Left kidney (tissue), 8 donors: ENCODE measurements at places on chromosomes 11 and 22. TPM values are rescaled to one million over a fixed set of nuclear protein-coding genes. Genes with fewer than 3 reads are reported as not detected.

RBMXL2 gene
- 0.07 TPM for polyA plus RNA-seq

FGF19 gene
- 0.67 TPM for polyA plus RNA-seq

SLN gene
- 0.27 TPM for polyA plus RNA-seq

APOL5 gene
- not detected for polyA plus RNA-seq

SCO2 gene
- polyA plus RNA-seq: 1.5 TPM

EMID1 gene
- 67.6 TPM for polyA plus RNA-seq

MISFA gene
- polyA plus RNA-seq: 18.2 TPM

DNA sequence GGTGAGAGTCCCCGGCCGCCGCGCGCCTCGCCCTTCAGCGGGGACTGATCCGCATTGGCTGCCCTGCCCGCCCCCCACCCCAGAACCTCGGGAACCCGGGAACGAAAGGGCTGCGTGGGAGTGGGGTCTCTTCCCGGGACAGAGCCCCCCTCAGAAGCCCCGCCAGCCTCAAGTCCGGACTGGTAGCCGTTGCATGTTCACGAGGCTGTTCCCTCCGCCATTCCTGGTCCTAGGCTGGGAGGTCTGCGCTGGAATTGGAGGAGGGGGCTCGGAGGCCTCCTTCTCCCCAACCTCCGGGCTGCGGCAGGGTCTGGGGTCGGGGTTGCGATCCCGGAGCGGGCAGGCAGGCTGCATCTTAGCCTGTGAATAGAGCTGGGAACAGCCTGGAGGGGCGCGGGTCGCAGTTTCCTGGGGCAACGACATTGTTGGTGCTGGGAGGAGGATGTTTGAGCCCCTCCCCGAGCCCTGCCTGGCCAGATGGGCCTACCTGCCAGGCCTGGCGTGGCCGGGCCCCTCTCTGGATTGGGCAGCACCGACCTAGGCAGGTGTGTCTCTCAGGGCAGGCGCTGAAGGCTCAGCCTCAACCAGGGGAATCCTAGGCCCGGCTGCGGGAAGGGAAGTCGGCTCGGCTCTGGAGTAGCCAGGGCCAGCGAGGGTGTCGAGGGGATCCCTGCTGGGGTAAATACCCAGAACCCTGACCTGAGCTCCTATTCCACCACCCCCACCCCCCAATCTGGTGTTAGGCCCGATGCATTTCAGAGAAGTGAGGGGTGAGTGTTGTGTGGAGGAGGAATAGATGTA lies 670 bp downstream of the MAPK8IP1 start:
- DNase-seq: no peak

DNA sequence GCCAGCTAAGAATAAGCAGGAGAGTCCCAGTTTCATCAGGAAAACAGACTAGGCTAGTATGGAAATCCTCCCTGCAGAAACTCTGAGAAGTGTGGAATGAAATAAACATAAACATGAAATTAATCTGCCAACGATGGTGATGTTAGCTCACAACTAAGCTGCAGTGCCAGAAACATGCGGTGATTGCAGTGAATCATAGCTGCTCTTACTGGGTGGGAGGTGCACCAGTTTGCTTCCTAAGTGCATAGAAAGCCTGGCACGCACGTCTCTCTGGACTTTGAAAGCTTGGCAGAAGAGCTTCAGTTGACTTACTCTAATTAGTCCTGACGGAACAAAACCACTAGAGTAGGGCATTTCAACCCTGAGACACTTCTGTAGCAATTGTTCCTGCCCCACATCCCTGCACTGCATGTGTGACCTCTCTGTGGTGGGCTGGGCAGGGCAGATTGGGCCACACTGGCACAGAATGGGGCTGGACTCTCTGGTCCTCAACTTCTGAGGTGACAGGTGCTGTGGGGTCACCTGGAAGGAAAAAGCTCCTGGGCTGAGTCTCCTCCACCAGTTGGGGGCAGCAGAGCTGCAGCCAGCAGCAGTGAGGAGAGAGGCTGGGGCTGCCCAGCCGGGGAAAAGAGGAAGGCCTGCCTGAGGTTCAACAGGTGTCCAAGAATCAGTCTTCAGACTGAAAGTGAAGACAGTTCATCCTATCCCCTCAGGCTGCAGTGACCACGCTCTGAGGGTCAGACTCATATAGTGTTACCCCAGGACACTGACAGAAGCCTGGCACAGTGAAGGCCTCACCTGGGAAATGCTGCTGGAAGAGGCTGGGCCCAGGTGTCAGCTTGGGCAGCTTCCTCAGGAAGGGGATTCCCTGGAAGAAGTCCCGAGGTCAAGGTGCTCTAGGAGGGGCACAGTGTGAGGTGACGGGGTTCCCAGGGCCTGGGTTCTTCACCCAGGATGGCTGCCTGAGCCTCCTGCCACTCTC lies 40.5 kb downstream of the GGTLC2 start:
- no peak for DNase-seq

DNA sequence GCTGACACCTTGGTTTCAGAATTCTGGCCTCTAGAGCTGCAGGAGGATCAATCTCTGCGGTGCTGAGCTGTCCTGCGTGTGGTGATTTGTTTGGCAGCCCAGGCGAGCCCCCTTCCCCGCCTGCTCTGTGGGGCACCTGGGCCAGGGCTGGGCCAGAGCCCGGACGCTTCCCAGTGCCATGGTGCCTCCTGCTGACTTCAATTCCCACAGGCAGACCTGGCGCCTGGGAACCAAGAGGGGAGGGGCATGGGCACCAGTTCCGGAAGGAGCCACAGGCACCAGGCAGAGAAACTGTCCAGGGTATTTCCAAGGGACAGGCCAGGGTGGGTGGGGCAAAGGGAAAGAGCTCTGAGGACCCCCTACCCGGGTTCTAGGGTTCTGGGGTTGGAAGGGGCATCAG lies 197.8 kb downstream of the CTTN start:
- DNase-seq: no peak

DNA sequence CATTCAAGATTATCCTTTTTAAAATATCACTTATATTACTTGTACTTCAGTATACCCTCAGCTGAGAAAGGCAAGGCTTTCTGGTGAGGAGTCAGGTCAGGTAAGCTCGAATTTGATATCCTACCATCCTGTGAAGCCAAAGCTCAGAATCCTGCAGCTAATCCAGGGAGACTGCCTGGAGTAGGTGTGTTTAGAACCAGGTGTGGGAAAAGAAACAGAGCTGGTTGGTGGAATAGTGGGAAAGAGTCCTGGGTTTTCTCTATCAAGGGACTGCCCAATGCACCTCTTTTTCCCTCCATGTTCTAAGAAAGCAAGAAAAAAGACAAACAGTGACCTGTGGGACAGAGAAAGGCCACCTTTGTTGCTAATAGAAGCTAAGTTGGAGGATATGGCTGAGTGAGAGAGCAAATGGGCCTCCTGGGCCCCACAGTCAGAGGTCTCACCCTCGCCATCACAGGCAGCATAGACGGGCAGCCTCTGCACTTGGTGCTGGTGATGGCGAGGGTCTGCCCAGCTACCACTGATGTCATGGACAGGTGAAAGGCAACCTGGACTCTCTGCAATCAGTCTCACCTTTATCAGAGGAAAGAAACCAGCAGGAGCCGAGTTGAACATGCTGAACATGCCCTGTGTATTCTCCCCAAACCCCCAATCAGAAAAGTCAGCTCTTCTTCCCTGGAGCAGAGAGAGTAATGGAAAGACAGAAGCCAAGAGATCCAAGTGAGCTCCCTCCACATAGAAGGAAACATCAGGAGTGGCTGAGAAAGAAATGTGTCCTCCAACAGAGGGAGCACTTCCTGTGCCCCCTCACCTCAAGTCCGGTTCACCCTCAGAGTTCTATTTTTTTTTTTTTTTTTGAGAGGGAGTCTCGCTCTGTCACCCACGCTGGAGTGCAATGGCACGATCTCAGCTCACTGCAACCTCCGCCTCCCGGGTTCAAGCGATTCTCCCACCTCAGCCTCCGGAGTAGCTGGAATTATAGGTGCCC lies 491.3 kb downstream of the BUD13 start:
- no peak for DNase-seq

DNA sequence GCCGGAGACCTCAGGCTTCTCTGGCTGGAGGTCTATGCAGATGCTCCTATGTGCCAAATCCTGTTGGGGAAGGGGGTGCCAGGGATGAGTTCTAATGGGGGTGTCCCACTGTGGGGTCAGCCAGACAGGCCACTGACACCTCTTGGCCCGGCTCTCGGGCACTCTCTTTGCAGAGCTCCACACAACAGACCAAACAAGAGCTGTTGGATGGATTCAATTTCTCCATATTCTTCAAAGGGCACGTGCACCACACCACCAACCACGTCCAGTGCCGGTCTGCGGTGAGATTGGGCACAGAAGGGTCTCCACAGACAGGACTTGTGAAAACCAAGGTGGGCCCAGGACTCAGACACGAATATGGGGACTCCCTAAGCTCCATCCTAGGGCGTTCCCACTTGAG lies 2.2 kb upstream of the RGL4 start:
- no peak for DNase-seq

DNA sequence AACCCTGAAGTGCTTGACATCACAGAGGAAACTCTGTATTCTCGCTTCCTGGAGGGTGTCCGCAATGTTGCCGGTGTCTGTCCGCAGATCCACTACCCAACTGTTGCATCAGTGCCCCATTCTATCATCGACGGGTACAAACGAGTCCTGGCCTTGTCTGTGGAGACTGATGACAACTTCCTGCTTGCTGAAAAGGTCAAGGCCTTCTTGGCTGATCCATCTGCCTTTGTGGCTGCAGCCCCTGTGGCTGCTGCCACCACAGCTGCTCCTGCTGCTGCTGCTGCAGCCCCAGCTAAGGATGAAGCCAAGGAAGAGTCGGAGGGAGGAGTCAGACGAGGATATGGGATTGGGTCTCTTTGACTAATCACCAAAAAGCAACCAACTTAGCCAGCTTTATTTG lies 42.9 kb upstream of the DAGLA start:
- DNase-seq: no peak

- DNase-seq: no peak
Observed at GRCh38 chr11:57476047-57476756, 15.9 kb downstream of the RTN4RL2 start.

- DNase-seq: no peak
Observed at GRCh38 chr11:114085965-114086793, 26.7 kb downstream of the ZBTB16 start.

DNA sequence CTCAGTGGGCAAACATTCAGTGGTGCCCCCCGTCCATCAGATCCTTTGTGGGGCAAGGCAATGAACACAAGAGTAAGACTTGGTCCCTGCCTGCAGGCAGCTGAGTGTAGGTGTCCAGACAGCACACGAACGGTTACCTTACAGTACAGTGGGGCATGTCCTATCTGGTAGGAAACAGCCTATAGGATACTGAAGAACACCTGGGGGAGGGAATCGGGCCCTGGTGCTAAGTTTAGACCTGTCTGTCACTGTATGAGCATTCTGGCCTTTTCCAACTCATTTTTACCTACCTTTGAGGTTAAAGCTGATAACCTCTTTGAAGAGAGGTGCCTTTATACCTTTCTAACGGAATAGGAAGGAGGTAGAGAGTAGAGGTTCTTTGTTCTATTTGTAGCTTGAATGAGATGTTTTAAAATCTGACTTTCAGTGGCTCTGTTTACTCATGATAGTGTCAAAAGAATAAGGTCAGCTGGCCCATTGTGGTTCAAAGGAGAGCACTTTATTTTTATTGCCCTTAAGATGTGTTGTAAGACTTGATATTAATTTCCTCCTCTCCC lies 8.9 kb downstream of the ZNRF3 start:
- DNase-seq: no peak

GRCh38 chr11:126318574-126319373 lies 14.9 kb downstream of the DCPS start:
- no peak for DNase-seq

DNA sequence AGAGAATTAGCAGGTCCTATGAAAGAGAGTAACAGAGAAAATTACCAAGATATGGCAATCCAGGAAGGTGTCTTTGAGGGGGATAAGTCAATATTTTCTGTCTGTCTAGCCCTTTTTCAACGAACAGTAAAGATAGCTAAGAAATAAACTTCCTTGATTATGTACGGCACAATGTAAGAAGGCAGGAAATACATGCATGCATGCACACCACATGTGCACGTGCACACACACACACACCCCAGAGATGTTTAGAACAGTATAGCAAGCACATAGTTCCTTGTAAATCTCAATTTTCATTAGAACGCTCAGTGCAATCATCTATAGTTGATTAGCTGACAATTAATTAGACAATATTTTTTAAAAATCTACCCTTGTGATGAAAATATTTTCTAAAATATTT lies 74.7 kb downstream of the MPPED2 start:
- DNase-seq: no peak

- DNase-seq: peak; percentile 42
Observed at GRCh38 chr11:45543808-45544422, 121.5 kb downstream of the CHST1 start.

GRCh38 chr11:86775361-86775760 lies 25.0 kb upstream of the PRSS23 start:
- DNase-seq: no peak

- no peak for DNase-seq
Observed at GRCh38 chr11:112404112-112404511, 143.5 kb upstream of the PLET1 start.

DNA sequence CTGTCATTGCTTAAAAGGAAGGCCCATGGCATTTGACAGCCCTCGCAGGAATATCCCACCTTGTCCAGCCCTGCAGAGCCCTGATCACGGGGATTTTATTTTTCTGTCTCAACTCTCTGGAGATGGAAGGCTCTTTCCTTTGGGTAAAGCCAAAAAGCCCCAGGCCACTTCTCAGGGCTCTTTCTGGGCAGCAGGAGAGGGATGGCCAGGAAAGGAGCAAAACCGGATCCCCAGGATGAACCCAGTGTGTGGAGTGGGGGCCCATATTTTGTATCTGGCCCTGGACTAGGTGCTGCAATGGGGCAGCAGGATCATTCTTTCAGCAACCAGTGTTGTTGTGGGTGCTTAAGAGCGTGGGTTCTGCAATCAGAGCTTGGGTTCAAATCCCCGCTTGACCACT lies 11.0 kb downstream of the CREB3L1 start:
- no peak for DNase-seq

DNA sequence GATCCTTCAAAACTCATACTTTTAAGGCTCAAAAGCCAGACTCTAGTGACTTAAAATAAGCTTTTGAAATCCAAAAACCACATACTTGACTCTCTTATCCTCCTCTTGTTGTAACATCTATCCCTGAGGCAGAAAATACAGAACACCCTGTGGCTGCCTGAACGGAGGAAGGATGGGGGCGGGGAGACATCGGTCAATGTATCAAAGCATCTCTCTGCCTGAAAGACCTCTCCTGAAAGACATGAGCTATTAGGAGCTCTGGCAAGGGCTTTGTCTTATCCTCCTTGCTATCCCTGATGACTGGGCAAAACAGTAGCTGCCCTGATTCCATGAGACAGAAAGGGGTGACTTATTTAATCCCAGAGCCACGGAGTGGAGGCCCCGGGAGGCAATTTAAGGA lies 122.4 kb downstream of the MN1 start:
- no peak for DNase-seq
